Motor neuron (in vitro differentiated cells): ENCODE measurements at places on chromosomes 13 and 19. TPM values are rescaled to one million over a fixed set of nuclear protein-coding genes. Genes with fewer than 3 reads are reported as not detected.

DAPK3 gene
- total RNA-seq = 43.9 and 47.0 TPM in 2 replicates

MEDAG gene
- total RNA-seq = 0.14 and 0.22 TPM in 2 replicates

REEP6 gene
- 2.9 and 3.2 TPM in 2 replicates for total RNA-seq

LILRB3 gene
- total RNA-seq = 0.14 and 0.74 TPM in 2 replicates

ATP12A gene
- not detected in 2 replicates for total RNA-seq

TSSK6 gene
- 0.48 and 0.92 TPM in 2 replicates for total RNA-seq

ZNF497 gene
- total RNA-seq = 5.9 and 6.5 TPM in 2 replicates

RGL3 gene
- 2.0 and 3.0 TPM in 2 replicates for total RNA-seq

PGLYRP2 gene
- not detected in 2 replicates for total RNA-seq

ZSWIM4 gene
- total RNA-seq = 1.2 and 1.6 TPM in 2 replicates

CYP2A7 gene
- not detected in 2 replicates for total RNA-seq

KIR2DL4 gene
- total RNA-seq = 0.33 TPM in 1 of 2 replicates, not detected in the other

DNA sequence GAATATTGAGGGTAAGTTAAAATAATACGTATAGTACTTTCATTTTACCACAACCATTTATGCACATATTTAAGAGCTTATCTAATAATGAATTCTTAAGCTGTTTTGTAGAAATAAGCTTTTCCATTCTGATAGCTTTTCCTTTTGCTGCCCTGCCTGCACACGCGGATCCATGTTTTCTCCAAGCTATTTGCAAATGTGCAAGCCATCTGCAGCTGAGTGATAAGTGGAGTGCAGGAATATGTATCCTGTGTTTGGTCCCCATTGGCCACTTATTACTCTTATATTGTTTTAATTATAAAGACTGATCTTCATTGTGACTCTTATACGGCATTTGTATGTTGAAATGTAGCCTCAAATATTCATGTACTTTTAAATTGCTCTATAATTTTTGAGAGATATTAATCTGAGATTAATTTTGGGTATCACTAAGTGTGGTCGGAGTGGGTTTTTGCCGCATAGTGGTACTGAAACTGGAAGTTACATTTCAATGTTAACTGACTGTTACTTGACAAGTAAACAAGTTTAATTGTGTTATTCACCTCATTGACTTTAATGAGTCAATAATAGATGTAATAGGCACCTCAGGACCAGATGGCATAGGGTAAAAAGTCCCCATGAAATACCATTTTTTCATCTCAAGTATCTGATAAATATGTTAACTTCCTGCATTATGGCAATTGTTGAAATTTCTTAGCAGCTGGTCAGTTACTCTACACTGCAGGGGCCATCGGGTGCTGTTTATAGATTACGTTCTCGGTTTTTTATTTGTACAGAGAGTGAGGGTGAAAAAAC is 1567.4 kb downstream of the EFNB2 start:
- ATAC-seq = no peak

- ATAC-seq = no peak
Measured at GRCh38 chr13:111939666-111940278, 127.2 kb upstream of the SOX1 start.

GRCh38 chr13:98892821-98893220 is 85.0 kb downstream of the DOCK9 start:
- ATAC-seq = no peak

DNA sequence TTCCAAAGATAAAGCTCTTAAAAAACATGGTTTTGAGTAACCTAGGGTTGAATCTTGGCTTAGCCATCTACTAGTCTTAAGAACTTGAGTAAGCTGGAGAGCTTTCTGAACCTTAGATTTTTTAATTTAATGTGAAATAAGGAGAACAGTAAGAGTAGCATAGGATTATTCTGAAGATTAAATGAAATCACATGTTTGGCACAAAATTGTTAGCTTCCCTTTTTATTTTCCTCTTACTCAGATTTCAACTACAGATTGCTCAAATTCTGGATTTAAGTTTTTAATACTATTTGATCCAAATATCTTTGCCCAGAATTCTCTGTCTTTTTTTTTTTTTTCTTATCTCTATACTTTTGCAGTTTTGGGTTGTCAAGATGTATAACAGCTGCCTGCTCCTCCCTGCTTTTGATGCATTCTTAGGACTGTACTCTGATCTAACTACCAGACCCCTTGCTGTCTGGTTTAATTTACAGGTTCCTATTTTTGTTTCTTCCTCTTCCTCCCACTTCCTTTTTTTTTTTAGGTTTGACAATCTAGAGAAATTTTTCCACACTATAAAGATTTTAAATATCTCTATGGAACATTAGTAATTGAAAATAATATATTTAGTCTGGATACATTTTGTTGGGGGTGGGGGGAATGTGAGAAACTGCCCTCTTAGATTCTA is 12.3 kb downstream of the POMP start:
- ATAC-seq = no peak

DNA sequence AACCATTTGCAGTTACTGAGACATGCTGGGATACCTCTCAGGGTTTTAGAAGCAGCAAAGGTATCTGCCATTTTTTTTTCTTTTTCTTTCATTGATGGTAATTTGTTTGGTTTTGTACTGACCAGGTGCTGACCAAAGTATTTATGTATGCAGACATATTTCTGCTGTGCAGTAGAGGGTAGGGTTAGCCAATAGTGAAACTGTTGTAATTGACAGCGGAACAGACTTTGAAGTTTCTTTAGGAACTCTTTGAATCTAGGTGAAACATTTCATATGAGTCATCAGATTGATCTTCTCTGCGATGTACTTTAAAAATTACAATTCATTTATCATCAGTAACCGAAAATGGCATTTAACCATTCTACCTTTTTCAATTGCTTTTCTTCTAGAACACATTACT is 63.0 kb downstream of the ITGBL1 start:
- ATAC-seq = no peak

GRCh38 chr19:27993619-27994570 is 1219.1 kb downstream of the UQCRFS1 start:
- ATAC-seq = no peak

- no peak for ATAC-seq
Measured at GRCh38 chr13:24360106-24360505, 50.7 kb downstream of the C1QTNF9 start.

- no peak for ATAC-seq
Measured at GRCh38 chr13:79128158-79128557, 277.9 kb downstream of the RBM26 start.

- ATAC-seq = no peak
Measured at GRCh38 chr19:48614436-48615230, at the start of gene FAM83E. Gene FAM83E, minus strand, starts transcription at chr19:48615076. Its CDS starts 1,704 bp downstream, at chr19:48613372.

- ATAC-seq = no peak
Measured at GRCh38 chr13:80962855-80963254, 621.9 kb upstream of the SPRY2 start.

DNA sequence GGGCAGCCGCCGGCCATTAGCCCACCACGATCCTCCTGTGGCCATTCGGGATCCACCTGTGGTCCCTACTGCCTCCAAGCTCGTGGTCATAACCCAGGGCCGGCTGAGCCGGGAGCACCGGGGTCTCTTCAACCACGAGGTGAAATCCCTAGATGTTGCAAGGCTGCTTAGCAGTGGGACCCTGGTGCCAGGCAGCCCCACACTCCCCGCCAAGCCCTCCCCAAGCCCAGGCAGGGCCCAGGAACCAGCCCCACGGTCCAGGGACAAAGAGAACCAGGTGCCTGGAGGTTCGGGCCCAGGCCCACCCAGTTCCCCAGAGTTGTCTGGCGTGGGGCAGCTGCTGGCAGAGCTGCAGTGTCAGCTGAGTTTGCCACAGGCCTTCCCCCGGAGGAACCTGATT is 3.4 kb upstream of the TMEM145 start:
- no peak for ATAC-seq

DNA sequence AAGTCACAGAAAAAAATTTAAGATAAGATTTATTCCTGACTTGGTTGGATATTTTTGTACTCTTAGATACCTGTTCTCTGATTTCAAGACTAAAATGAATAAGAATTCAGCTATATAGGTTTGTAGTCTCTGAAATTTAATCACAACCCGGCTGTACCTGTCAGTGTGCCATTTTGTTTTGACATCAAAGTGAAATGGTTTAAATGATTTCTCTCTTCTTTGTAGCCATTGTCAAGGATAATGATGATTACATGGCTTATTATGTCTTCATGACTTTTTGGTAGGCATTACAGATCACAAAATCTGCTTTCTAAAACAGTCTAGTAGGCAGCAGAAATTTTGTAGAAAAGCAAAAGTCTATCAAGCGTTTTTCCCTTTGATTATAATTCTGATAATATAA is 72.5 kb downstream of the PCDH17 start:
- ATAC-seq = no peak

DNA sequence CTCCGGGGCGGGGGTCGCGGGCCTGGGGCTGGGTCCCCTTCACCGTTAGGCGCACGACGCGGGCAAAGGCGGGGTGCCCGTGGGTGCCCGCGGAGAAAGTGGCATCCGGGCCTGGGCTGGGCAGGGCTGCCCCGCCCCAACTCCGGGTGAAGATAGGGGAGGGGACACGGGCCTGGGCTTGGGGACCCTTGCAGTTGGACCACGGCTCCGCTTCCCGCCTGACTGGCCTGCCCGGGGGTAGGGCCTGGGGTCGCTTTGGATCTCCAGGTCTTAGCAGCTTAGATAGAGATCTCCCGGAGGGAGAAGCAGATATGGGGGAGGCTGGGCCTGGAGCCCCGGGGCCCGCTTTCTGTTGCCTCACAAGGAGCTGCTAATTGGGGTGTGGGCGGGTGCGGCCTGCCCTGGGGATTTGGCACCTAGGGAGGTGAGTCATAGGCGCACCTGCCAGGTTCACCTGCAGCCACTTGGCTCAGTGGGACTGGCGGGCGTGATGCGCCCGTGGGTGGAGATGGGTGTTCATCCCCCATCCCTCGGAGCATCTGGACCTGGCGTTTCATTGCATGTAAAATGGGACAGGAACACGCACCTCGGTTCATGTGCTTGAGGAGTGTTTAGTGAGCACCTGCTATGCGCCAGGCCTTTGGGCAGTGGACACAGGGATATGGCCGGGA is 585 bp downstream of the MAP1S start:
- peak; percentile 39 for ATAC-seq

GRCh38 chr19:14476673-14477401 is 1.7 kb upstream of the PTGER1 start:
- ATAC-seq = peak; percentile 48

GRCh38 chr13:99966064-99966805 is 5.3 kb downstream of the ZIC5 start:
- ATAC-seq = no peak

DNA sequence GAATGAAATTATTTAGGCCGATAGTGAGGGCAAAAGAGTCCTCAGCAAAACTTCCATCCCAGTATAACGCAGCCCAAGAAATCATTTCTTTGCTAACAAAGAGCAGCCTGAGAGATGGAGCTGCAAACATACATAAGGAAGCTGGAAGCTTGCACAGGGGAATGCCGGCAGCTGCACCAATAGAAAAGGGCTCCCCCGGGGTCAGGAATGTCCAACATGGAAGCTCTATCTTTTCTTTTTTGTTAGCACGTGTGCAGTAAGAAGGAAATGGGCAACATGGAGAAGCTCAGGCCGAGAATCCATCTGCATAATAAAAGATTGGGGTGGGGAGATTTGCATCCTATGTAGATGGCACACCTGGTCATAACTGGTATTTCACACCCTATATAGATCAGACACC is 1363.5 kb upstream of the PCDH20 start:
- ATAC-seq = no peak
